ENCODE measurements at places on chromosomes 11 and 22.

- DNase-seq, result no peak
These were observed 36.2 kb downstream of the LMO1 start for GRCh38 chr11:8227156-8228152.

DNA sequence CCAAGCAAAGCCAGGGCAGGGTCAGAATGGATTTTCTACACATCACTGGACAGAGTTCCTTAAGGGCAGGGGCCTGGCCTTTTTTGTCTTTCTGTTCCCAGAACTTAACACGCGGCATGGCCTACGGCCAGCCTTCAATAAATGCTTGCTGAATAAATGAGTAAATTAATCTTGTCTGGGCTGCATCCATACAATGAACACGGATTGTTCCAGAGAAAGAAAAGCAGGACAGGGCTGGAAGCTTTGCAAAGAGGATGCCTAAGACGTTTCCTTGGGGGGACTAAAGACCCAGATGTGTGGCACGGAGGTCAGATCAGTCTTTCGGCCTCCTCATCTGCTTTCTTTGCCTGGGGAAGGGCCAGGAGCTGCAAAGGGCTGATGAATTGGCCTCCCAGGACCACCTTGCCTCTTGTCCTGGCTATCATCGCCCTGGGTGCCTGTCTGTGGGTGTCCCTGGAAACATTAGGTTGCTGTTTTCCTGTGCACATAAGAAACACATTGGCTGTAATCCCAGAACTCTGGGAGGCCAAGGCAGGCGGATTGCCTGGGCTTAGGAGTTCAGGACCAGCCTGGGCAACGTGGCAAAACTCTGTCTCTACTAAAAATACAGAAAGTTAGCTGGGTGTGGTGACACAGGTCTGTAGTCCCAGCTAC is 20.8 kb upstream of the RFPL3 start:
- no peak for DNase-seq

GRCh38 chr22:23176645-23177027 is 3.7 kb upstream of the BCR start:
- DNase-seq, result no peak

GRCh38 chr11:8415195-8415594 is 151.5 kb upstream of the LMO1 start:
- DNase-seq, result no peak

GRCh38 chr11:66339162-66339675 is 3.0 kb upstream of the RIN1 start:
- no peak for DNase-seq

- DNase-seq, result no peak
These were observed 105.6 kb downstream of the STK33 start for GRCh38 chr11:8488395-8488794.

DNA sequence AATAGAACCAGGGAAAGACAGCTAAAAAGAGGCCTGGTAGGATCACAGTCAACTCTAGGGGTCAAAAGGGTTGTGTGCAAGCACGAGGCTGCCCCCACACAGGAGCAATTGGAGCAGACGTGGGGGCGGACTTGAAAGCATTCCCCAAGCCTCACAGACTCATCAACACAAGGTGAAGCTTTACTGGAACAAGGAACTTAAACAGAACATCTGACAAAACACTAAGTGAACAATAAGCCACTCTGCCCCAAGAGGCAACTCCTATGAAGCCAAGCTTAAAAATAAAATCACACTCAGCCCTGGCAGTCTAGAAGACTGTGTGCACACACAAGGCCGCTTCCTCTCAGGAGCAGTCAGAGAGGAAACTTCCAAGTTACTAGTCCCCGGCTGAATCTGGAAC is 32.2 kb upstream of the TEAD1 start:
- DNase-seq, result no peak

GRCh38 chr11:76701294-76702040 is 30.9 kb upstream of the LRRC32 start:
- no peak for DNase-seq

GRCh38 chr11:35040221-35040942 is 98.6 kb upstream of the CD44 start:
- peak; percentile 39 for DNase-seq

GRCh38 chr11:121415856-121416255 is 36.3 kb upstream of the SORL1 start:
- no peak for DNase-seq

GRCh38 chr11:6319704-6320410 is 444 bp downstream of the CAVIN3 start:
- DNase-seq, result no peak

- no peak for DNase-seq
These were observed 55.0 kb upstream of the ZC3H12C start for GRCh38 chr11:110038201-110038600.

DNA sequence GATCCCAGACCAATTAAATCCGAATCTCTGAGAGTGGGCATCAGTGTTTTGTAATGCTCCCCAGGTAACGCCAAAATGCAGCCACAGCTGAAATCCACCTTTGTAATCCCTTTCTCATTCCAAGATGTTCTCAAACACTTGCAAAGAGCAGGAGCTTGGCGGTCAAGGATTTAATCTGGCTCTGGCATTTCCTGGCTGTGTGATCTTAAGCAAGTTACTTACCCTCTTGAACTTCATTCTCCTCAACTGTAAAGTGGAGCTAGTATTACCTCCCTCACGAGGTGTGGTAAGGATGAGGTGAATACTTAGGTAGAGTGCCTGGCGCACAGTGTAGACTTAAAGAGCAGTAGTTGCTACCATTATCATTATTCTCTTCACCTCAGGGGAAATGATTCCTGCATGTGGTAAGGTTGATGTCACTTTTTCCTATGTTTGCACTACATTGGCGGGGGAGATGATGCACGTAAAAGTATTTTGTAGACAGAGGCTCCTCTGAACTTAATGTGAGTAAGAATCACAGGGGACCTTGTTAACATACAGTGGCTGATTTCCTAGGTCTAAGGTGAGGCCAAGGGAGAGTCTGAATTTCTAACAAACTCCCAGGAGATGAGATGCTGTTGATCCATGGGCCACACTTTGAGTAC is 210.4 kb upstream of the PITPNB start:
- no peak for DNase-seq

DNA sequence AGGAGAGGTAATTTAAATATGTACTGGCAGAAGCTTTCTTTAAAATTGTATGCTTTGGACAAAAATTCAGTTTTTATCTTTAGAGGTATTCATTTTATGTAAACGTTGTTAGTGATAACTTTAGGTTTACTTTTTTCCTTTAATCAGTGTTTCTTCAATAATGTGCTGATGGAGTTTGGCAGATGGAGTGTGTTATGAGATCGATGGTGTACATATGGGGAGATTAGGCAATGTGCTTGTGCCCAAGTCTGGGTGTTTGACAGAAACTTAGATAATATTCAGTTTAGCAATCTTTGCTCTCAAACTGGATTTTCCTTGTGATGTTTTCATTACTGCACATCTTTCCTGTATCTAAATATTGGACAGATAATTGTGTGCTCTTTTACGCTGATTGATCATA is 425.4 kb downstream of the JRKL start:
- DNase-seq, result no peak

GRCh38 chr22:38873469-38874411 is 1.7 kb upstream of the CBX6 start:
- peak; percentile 53 for DNase-seq

- no peak for DNase-seq
These were observed 31.7 kb upstream of the SLC25A1 start for GRCh38 chr22:19210188-19210587.

DNA sequence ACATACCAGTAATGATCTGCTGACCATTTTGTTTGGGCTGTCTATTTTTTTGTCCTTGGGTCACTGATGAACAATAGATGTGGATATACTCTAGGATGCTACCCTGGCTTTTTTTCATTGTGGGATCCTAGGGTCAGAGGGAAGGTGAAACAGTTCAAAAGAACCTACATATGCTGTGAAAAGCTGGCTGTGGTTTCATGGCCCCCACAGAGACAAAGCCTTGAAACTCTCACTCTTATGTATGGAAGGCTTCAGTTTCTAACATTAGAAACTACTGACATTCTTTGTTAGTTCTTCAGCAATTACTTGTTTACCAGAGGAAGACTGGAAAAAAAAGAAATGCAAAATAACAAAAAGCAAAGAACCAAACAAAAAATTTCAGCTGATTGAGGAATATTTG is 250.7 kb downstream of the FAT3 start:
- DNase-seq, result no peak

DNA sequence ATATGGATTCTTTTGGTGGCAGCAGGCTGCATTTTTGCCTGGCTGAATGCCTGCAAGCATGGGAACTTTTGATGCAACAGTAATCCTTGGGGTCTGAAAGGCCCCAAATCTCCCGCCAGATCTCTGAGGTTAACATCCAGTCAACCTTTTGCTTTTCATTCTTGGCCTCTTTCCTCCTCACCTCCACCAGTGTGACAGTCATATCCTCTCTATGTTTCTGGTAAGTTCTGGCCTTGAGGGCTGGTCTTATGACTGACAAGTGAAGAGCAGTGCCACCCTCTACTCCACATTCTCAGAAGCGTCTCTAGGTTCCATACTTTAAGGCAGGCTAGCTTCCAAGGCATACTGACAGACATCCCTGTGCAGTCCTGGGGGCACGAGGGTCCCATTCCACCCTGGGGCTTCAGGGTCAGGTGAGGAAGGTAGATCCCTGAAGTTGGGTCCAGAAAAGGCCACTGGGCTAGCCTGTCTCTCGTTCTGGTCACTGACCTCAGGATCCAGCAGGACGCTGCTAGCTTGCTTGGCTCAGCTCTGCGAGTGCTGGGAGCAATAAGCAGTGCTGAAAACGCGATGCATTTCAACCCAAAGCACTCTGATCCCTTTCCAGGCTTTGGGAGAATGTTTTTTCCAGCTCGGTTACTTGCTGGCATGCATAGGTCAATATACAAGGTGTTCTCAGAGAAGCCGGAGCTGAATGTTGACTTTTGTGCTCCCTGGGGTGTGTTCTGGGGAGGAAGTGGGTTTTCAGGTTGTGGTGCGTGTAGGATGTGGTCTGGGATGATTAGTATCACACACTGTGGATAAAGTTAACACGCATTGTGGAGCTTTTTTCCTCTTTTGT is 75.2 kb downstream of the PTPRJ start:
- no peak for DNase-seq

DNA sequence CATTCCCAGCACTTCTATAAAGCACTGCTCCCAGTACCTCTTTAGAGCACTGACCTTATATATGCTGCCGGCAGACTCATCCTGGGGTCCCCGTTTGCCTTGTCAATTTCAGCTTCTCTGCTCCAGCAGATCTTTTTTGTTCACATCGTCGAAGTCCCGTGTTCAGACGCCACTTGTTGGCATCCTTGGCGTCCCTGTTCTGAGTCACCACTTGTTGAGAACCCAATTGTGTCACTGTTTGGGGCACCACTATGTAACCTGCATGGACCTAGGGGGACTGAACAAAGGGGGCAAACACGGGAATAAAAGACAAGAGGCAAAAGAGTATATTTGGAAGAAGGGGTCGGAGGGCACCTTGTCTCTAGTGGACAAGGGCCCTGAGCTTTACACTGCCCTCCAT is 25.5 kb downstream of the OR10A6 start:
- no peak for DNase-seq

DNA sequence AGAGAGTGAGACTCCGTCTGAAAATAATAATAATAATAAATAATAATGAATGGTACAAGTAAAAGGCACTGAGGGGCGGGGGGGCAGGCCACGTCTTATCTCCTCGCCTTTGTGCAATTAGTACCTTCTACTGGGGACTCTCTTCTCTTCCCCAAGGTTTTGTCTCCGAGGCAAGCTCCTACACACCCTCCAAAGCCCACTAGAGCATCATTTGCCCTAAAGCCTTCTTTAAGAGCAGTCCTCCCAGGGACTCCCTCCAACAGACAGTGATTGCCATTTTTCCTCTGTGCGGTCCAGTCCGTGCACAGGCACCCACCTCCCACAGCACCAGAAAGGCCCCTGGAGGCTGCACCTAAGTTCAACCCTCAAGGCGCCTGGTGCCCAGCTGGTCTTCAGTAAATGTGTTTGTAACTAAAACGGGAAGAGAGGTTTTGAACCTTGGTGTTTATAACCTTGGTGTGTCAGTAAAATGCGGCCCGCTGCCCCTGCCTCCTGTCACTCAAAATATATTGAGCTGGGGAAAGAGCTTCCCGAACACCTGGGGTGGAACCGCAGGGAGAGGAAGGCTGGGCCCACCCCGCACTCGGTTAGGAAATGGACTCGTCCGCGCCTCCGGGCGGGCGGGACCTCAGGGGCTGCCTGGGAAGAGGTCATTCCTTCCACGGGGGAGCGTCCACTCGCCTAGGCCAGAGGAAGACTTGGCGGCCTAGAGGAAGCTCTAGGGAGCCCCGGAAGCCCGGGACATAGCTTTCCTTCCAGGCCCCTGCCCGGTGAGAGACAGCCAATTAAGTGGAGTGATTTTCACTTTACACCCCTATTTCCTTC is 4.7 kb upstream of the KDELR3 start:
- DNase-seq, result no peak

DNA sequence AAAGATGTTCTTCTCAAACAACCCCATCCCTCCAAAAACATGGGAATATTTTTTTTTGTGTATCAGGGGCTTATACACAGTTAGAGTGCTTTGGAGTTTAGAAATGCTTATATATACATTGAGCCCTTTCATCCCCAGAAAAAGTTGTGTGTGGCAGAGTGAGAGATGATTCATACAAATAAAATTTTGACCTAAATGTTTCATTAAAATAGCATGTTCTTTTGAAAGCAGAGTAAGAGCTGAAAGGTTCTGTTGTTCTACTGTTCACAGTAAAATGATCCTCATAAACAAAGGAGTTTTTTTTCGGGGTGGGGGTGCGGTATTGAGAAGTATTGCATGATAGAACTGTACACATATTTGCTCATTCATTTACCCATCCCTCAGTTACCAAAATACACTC is 512.4 kb downstream of the DLG2 start:
- DNase-seq, result no peak

GRCh38 chr11:62427630-62428233 is 8.9 kb downstream of the SCGB1A1 start:
- no peak for DNase-seq

GRCh38 chr11:46582588-46582987 is 11.2 kb downstream of the AMBRA1 start:
- DNase-seq, result no peak

- DNase-seq, result no peak
These were observed 1.9 kb upstream of the SYT8 start for GRCh38 chr11:1832920-1833295.

- DNase-seq, result no peak
These were observed 1.8 kb downstream of the TMEM86A start for GRCh38 chr11:18700375-18700774.

GRCh38 chr11:94031625-94032024 is 10.5 kb downstream of the HEPHL1 start:
- no peak for DNase-seq

DNA sequence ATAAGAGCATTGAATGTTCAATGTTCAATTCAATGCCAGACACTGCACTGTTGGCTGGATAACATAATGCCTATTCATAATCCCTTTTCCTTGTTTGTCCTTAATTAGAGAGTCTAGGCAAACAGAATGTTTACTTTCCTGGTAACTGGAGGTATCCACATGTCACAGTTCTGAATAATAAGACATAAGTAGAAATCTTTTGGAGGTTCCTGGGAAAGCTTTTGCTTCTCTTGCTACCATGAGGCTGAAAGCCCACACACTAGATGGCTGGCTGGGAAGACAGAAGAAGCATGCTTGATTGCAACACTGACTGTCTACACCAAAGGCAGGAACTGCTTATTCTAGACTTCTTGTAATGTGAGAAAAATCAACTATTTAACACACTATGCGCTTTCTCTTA is 79.5 kb downstream of the GAB2 start:
- no peak for DNase-seq

GRCh38 chr11:132993991-132994502 is 538.3 kb downstream of the OPCML start:
- DNase-seq, result no peak

GRCh38 chr11:55172734-55173415 is 89.1 kb upstream of the TRIM48 start:
- no peak for DNase-seq

GRCh38 chr11:4455419-4455818 is 6.3 kb downstream of the OR52K2 start:
- DNase-seq, result no peak
